ENCODE measurements at places on chromosomes 7 and 10.

- peak; percentile 33 for DNase-seq
Observed at GRCh38 chr7:97006055-97006815, 882 bp downstream of the DLX6 start.

DNA sequence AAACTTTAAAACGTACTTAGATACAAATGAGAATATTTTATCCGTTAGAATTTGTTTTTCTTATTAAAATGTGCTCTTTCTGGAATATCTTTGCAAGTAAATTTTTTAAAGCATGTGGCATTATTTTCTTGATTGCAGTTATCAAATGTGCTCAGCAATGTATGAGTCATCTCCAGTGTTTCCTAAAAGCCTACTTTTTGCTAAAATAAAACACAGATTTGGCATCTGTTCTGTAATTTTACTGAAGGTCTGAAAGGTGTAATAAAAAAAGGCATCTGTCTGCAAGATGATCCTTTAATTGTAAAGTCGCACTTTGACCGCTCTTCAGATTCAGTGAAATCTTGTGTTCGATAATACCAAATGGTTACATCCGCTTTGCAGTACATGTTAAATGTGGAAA lies 3.4 kb downstream of the GNAT3 start:
- no peak for DNase-seq

DNA sequence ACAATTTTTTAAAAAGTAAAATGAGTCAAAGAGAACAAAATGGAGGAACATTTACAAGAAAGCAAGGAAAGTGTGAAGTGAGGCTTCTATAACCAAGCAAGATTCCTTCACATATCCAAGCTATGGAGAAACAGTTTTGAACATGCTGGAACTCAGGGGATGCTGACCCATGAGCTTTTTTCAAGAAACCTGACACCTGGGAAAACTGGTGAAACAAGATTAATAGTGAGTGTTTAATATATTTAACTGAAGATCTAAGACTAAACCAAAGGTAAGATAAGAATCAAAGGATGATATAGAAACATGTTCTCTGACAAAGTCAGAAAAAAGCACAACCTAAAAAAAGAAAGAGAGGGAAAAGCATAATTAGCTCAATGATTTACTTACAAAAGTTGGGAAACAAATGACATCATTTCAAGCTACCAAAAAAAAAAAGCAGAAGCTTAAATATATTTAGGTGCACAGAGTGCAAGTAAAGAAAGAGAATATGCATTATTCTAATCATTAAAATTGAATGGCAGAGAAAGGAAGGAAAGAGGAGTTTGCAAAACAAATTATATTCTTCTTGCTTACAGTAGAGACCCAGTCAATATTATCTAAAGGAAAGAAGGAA lies 24.9 kb downstream of the C7orf25 start:
- DNase-seq = no peak

DNA sequence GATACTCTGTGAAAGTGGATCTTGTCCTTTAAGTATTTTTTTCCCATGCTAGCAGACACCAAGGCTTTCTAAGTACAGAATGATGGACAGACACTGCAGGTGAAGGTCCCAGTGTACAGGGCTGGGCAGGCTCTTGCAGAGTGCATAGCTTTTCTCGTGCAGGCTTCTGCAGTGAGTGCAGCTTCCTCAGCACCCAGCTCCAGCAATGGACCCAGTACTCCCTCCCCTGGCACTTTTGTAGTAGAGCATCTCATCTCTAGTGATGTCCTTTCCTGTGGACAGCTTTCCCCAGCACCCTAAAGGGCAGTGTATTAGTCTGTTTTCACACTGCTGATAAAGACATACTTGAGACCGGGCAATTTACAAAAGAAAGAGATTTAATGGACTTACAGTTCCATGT lies 104.3 kb downstream of the CUL2 start:
- DNase-seq = no peak

DNA sequence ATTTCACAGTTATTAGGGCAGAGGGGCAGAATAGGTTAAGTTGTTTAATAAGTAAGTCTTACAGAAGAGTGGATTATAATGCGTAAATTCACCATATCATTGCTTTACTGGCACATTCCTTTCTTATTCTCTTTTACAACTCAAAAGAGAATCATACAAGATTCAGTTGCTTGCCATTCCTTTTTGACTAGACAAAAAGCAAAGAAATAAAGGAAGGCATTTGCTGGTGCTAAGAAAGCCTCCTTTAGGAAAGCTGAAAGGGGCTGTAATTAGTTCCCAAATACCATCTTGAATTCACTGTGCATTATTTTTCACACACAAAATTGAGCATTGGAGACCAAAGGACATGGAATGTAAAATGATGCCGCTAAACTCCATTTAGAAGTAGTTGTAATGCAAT lies 499.3 kb downstream of the NXPH1 start:
- no peak for DNase-seq
